ENCODE measurements at places on chromosomes 6 and 20.
A peak's percentile ranks its signal among the peaks of the same experiment; 100 is the strongest.

GRCh38 chr6:48315051-48315719 lies 204.2 kb upstream of the PTCHD4 start:
- no peak for DNase-seq

- no peak for DNase-seq
Observed at GRCh38 chr20:61192337-61192950, 59.6 kb upstream of the CDH4 start.

GRCh38 chr6:125611573-125612344 lies 137.7 kb upstream of the HEY2 start:
- no peak for DNase-seq

GRCh38 chr6:21597801-21598673 lies 4.5 kb downstream of the SOX4 start:
- no peak for DNase-seq

DNA sequence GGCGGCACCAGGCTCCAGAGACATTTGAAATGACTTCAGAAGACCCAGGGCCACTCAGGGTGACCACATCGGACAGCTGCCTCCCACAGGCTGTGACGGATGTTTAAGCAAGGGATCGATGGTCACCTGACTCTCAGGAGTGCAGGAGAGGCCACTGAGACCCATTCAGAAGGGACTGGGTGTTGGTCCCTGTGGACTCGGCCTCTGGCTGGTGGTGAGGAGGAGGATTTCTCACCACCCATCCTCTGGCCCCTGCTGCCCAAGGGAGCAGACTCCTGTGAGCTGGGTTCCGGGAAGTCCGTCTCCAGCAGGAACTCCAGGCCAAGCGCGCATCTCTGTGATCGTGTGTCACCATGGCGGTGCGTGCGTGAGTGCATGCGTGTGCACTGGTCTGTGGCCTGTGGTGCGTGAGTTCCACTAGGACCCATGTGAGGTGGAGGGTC lies 25.5 kb downstream of the NPEPL1 start:
- no peak for DNase-seq

DNA sequence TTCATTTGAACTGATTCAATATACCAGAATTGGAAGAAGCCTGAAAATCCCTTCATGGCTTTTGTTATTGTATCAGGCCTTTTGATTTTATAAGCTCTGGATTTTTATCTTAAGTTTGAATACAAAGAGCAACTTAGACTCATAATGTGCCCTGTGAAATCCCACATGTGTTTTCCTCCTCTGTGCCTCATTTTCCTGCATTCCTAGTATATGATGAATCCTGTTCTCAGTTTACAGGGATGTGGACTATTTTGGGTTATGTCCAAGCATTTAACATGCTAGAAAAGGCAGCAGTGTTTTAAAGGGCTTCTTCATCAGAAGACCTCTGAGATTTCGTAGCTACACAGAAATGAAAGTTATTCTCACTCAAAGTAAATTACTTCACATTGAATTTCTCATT lies 455.0 kb downstream of the RFPL4B start:
- DNase-seq, result peak; percentile 77

- DNase-seq, result no peak
Observed at GRCh38 chr20:9926007-9926406, 87.1 kb upstream of the PAK5 start.

- DNase-seq, result peak; percentile 76
Observed at GRCh38 chr20:50192364-50193198, 2.0 kb downstream of the CEBPB start.

GRCh38 chr6:138856654-138857053 lies 60.8 kb downstream of the ECT2L start:
- no peak for DNase-seq

DNA sequence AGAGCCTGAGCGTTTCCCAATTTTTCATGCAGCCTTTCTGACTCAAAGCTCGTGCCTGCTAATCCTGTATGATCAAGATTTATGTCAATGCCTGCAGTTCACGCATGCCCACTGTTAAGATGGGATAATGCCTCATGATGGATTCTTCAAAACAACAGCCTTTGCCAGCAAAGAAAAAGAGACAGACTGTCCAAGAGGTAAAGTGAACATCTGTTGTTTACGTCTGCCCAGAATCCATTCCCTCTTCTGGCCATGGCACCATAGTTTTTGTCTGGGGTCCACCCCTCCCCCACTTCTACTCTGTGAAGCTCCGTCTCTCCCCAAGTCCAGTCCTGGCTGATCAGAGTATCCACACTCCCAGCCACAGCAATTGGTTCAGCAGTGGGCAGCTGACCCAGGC lies 91.9 kb upstream of the EYA2 start:
- no peak for DNase-seq

- no peak for DNase-seq
Observed at GRCh38 chr6:17601386-17601703, 1.2 kb downstream of the FAM8A1 start.

GRCh38 chr20:49278818-49279676 lies 1.2 kb upstream of the ZNFX1 start:
- no peak for DNase-seq

- DNase-seq, result no peak
Observed at GRCh38 chr6:150685860-150686259, 86.2 kb downstream of the PLEKHG1 start.

DNA sequence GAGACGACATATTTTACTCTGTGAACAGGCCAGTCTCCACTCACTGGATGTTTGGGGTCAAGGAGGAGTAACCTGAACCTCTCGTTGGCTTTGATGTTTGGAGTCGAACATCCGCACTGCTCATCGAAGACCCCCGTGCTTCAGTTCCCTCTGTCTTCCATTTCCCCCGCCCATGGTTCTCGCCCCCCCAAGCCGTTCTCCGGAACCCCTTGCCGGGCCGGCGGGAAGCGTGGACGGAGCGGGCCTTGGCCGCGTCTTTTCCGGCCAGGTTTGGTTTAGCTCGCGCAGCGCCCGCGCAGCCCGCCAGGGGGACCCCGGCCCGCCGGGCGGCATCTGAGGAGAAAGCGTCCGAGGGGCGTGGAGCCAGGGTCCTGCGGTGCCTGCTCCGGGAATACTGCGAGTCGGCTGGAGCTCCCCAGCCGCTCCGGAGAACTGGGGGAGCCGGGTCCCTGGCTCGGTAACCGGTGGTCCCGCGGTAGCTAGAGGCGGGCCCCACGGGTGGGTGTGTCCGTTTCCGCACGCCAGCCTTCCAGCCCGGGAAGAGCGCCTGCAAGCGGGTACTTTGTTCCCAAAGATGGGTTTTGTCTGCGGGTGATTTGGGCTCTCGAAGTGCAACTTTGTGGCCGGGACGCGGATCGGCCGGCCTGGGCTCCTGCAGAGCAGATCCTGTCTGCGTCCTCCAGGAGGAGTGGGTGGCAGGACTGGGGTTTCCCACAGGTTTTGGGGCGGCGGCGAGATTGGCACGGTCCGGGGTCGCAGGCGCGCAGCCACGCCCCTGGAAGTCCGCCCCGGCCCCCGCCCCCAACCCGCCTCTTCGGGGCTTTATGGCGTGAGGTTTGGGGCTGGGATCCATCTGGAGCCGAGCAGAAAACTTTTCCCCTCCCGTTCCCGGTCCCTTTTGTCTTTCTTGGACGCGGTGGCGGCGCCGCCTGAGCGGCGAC lies at the start of gene TMEM200A:
TMEM200A (plus strand) TSS at position 852 of the 941 bp plus-strand sequence. CDS start 74,406 bp downstream, outside the sequence.
- peak; percentile 47 for DNase-seq

DNA sequence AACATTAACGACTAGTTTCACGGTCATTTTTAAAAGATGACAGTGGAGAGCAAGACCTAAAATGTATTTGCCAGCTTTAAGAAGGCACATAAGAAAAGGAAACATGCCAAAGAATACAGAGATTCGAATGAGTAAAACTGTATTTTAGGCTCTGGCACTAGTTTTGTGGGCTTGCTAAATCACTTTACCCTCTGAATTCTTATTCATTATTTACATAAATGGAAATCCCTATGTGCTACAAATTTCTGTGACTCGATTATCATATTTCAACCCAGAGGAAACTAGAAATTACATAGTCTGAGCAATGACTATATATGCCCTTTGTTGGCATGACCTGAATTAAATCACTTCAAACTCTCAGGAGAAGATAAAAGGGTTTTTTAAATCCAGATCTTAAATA lies 441.7 kb upstream of the RNF217 start:
- no peak for DNase-seq

- no peak for DNase-seq
Observed at GRCh38 chr6:13101985-13102384, 226.4 kb downstream of the TBC1D7 start.

- DNase-seq, result no peak
Observed at GRCh38 chr20:3739054-3739925, 6.8 kb downstream of the HSPA12B start.

GRCh38 chr6:5139828-5140771 lies 55.0 kb downstream of the PPP1R3G start:
- no peak for DNase-seq
